ENCODE measurements at places on chromosomes 1 and 21.
A peak's percentile ranks its signal among the peaks of the same experiment; 100 is the strongest.

GRCh38 chr21:38396325-38396724, 102.0 kb downstream of the ERG start:
- DNase-seq: no peak

GRCh38 chr1:209048941-209049669, 534.4 kb upstream of the CAMK1G start:
- DNase-seq: no peak

- no peak for DNase-seq
These were observed 240.2 kb upstream of the LYPLAL1 start for GRCh38 chr1:218933513-218933912.

DNA sequence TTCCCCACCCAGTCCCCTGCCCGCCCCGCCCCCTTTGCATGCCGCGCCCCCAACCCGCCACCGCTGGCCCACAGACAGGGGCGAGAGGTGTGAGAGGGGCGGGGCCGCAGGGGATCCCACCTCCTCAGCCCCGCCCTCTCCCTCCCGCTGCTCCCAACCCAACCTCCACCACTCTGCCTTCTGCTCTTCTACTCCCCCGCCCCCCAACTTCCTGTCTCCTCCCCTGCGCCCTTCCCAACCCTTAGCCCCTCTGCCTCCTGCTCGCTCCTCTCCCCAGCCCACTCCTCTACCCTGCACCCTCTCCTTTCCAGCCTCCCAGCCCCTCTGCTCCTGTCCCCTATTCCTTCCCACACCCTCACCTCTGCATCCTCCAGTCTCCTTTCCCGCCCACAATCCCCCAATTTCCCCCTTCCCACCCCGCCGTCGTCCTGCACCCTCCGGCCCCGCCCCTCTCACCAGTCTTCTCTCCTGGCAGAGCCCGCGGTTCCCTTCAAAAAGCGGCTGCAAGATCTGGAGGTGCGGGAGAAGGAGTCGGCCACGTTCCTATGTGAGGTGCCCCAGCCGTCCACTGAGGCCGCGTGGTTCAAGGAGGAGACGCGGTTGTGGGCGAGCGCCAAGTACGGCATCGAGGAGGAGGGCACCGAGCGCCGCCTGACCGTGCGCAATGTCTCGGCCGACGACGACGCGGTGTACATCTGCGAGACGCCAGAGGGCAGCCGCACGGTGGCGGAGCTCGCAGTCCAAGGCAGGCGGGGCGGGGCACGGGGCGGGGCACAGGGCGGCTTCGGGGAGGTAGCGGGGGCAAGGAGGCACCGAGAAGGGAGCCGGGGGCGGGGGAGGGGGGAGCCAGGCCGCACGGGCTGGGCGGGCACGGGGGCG, 5.4 kb downstream of the OBSCN start:
- DNase-seq: peak; percentile 78

- no peak for DNase-seq
These were observed 37.8 kb downstream of the LPAR3 start for GRCh38 chr1:84855168-84855567.

GRCh38 chr1:28720376-28720775, 16.4 kb upstream of the YTHDF2 start:
- no peak for DNase-seq

DNA sequence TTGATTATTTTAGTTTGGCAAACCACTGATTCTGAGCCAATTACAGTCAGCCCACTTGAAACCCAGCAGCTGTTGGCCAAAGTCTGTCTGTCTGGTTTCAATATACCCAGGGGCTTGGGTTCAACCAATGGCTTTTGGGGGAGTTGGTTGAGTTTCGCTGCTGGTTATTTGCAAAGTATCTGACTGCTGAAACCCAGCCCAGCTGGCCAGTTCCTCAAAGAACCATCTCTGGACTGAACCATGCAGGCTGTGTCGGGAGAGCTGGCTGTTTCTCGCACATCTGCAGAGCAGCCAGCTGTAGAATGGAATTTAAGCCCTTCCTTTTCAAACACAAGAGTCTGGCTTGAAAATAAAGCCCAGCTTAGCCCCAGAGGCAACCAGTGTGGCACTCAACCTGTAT, 66.0 kb upstream of the PAX7 start:
- no peak for DNase-seq

- DNase-seq: no peak
These were observed 157.7 kb downstream of the TOMM20 start for GRCh38 chr1:234970731-234971476.

DNA sequence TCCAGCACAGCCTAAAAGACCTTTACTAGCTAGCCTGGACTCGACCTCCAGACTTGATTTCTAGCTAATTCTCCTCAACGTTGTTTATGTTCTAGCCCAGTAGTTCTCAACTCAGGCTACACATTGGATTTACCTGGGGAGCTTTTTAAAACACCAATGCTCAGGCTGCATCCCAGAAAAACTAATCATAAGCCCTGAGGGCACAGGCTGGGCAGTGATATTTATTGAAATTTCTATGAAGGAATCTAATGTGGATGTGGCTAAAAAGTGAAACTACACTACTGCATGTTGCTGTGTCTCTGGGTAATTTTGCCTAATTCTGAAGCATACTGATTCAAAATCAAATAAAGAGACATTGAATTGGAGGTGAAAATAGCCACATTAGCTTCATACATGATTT, 479.4 kb downstream of the KCNT2 start:
- DNase-seq: no peak

DNA sequence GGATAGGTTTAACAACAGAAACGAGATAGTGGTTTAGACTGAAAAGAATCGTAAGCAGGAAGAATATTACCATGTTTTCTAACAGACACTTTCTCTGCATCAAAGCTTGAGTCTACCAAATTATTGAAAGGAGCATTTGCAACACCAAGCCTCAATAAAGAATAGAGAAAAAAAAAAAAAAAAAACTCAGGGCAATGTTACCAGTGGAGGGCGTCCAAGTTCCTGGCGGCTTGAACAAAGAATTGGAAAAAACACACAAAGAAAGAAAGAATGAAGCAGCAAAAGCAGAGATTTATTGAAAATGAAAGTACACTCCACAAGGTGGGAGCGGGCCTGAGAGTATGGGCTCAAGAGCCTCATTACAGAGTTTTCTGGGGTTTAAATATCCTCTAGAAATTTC, 686.5 kb upstream of the ADGRL2 start:
- DNase-seq: no peak

DNA sequence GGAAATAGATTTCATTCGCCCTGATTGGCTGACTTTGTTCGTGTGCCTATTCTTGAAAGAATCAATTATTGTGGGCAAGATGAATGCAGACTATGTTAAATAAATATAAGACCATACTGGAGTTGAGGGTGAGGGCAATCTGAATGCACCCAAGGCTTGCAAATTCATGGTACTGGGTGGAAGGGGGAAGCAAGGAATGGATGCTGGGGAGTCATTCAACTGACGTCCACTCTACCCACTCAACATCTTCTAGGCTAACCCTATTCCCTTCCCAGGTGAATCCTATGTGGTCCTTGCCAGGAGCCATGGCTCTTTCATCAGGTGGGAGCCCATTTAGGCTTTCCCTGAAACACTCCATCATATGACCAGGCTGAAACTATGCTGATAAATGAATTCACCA, 5.7 kb upstream of the CYP4B1 start:
- DNase-seq: no peak

DNA sequence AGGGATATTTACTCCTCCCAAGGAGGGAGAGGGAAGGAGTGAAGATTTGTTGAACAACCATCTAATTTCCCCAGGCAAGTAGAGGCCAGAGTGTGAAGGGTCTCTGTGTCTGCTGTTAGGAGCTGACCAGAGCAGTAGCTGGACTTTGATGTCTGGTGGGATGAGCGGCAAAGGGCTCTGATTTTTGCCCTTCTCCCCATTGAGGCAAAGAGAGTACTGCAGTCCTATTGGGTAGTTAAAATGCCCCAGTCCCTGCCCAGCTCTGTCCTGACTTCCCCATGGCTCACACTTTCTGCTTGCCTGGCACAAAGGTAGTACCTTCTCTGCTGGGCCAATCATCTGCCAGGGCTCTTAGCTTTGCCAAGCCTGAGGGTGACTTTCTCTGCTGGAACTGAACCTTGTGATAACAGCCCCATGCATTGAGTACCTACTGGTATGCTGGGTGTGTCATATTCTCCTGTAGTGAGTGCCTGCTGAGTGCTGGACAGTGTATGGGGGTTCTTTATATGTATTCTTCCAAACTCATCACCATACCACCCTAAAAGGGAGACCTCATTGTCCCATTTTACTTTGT, 64.0 kb upstream of the SELENON start:
- DNase-seq: no peak

DNA sequence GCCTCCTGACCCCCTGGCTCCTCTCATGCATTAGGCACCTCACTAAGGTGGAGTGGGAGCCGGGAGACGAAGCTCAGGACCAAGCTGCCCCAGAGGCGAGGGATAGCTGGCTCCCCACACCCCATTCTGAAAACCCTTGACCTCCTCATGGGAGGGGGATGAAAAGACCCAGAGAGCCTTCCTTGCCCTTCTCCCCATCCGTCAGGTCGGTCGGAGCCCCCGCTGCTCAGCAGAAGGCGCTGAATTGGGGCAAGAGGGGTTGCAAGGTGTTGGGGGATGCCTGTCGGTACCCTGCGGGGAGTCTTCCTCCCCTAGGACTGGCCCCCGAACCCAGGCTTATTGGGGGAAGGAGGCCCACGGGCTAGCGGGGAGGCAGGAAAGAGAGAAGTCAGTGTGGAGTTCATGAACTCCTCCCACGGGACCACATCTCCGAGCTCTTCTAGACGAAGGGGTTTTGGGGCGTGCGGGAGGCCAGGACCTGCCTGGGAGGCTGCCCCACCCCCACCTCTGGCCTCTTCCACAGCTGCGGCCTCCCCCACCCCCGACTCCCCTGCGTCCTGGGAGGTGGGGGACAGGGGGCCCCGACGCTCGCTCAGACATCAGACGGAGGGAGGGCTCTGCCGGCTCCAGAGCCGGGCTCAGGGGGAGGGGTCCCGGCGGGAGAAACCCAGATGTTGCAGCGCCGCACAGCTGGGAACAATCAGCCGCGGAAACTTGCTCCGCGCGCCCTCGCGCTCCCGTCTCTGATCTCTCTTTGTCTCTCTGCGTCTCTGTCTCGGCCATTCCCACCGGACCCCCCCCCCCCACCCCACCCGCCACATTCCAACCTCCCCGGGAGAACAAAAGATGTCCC, 719 bp downstream of the MFAP2 start:
- no peak for DNase-seq

- DNase-seq: no peak
These were observed 32.1 kb upstream of the APOBEC4 start for GRCh38 chr1:183685112-183685713.

- DNase-seq: peak; percentile 59
These were observed 3.0 kb downstream of the AURKAIP1 start for GRCh38 chr1:1371746-1372711.

DNA sequence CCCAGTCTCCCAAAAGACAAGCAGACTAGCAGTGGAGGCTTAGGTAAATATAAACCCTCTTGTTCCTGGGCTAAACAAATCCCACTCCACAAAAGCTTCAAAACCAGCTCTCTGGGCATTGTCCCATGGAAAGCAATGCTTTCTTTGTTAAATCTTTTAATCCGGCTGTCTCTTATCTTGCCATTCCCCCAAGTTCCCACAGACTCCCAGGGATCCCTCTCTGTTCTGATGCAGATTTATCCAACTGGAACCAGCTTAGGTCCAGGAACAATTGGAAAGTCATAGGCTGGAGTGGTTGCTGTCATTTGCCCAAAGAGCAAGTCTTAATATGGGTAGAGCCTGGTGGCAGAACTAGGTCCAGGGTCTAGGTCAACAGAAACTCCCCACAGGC, 110.1 kb upstream of the ATP1A1 start:
- no peak for DNase-seq

DNA sequence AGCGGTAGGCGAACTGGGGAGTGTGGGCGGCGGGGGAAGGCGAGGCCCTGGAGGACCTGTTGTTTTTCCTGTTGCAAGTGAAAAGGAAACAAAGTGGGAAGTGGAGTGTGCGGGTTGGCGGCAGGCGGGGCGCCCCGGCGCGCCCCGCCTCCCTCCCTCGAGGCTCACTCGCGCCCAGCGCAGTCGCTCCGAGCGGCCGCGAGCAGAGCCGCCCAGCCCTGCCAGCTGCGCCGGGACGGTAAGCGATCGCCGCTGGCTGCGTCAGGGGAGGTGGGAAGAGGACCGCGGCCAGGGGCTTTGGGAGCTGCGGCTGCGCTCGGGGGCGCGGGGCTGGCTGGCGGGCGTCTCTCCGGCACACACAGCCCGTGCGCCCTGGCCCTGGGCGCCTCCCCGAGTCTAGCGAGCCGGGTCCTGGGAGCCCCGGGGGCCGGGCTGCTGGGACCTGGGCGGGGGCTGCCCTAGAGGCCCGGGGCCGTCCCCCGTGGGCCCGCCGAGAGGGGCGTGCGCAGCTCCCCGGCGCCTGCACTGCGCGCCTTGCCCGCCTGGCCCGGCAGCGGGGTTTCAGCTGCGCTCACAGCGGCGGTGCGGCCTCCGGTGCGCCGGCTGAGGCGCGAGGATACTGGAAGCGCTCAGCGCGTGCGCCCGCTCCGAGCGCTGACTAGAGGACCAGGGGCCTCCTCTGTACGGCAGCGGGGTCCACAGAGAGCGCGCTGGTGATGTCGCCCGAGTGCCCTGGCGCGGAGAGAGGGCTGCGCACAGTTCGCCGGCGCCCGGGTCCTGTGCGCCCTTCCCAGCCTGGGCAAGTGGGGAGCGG, at the start of gene PIK3CD:
Gene PIK3CD, plus strand, starts transcription at position 167 of the 814 bp plus-strand sequence. CDS start 58,725 bp downstream, outside the sequence.
- no peak for DNase-seq
